ENCODE measurements at places on chromosomes 4 and X.

DNA sequence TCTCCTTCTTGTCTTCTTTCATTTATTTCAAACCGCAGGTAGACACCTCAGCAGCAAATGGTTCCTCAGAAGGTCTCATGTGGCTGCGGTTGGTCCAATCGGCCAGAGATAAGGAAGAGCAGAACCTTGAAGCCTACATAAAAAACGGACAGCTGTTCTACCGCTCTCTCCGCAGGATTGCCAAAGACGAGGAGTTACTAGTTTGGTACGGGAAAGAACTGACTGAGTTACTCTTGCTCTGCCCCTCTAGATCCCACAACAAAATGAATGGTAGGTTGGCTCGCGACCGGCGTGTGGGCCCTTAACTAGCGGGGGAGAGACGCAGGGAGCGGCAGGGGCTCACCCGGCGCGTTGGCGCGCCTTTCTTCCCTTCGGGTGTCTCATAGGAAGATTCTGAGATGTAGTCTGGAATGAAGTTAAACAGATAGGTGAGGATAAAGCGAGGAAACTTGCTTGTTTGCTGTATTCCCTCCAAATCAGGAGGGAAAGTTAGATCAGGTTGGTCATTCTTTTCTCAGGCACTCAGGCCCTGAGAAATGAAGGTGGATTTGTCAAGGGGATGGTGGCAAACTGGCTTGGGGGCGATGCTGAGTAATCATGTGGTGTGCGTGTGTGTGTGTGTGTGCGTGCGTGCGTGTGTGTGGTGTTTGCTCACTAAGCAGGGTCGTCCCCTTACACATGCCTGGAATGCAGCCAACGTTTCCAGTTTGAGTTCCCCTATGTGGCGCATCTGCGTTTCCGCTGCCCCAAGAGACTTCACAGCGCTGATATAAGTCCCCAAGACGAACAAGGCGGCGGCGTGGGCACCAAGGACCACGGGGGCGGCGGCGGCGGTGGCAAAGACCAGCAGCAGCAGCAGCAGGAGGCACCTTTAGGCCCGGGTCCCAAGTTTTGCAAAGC, 4.2 kb downstream of the PRDM8 start:
- DNase-seq, result peak; percentile 34

- no peak for DNase-seq
Observed at GRCh38 chr4:159101988-159102621, 774 bp upstream of the RAPGEF2 start.

GRCh38 chrX:39293203-39293602, 491.9 kb downstream of the MID1IP1 start:
- DNase-seq, result no peak

- no peak for DNase-seq
Observed at GRCh38 chr4:75343333-75343732, 170.9 kb downstream of the RCHY1 start.

DNA sequence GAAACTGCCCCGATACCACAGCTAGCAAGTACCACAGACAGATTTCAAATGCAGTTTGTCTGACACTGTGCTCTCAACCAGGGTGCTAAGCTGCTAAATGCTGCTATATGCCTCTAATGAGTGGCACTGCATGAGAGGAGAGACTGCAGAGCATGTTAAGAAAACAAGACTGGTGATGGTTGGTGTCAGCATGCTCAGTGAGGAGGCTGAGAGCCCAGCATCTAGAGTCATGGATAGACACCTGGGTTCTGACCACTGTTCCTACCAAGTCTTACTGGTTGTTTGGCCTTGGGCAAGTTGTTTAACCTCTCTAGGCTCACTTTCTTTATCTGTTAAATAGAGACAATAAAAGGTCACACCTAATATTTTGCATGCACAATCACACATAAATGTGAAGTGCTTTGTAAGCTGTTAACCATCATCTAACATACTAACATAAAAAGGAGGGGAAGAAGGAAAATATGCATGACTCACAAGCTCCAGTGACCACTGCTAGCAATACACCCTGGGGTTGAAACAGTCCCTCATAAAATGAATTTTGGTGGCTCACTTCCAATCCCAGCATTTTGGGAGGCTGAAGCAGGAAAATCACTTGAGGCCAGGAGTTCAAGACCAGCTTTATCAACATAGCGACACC, 20.7 kb downstream of the HHIP start:
- no peak for DNase-seq

- DNase-seq, result no peak
Observed at GRCh38 chrX:14056206-14056605, 26.5 kb upstream of the GEMIN8 start.

- DNase-seq, result no peak
Observed at GRCh38 chr4:182655340-182655739, 261.8 kb downstream of the DCTD start.

DNA sequence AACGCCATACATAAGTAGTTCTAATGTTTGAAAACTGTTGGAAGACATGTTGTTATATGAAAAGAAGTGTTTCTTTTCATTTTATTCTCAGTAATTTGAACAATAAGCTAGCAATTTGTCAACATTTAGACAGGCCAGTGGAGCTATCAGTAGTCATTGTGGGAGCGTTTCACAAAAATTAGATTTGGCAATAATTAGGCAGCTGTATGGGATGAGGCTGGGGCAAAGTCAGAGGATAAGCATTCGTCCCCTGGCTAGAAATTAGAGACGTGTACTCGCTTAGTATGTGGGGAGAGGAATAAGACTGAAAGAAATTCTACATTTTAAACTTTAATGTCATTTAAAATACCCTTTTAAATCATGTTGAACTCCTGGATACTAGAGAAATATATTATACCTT, 70.6 kb downstream of the TMEM144 start:
- no peak for DNase-seq

GRCh38 chr4:108168160-108168670, 517 bp downstream of the LEF1 start:
- no peak for DNase-seq

DNA sequence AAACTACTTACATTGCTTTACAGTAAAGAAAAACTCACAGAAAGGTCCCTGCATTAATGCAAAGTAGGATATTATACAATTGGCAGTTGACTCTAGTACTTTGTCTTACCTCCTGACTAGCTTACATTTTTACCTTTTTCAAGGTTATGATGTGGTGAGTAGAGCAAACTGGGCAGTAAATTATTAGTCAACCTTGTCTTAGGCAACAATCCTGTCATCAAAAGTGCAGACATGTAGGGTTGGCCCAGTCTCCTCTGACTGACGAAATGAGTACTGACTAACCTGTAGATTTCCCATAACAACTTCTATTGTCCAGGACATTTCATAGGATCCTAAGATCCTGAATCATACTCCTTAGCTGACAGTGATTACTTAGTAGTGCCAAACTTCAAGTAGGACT, 142.0 kb upstream of the NUDT6 start:
- DNase-seq, result no peak

DNA sequence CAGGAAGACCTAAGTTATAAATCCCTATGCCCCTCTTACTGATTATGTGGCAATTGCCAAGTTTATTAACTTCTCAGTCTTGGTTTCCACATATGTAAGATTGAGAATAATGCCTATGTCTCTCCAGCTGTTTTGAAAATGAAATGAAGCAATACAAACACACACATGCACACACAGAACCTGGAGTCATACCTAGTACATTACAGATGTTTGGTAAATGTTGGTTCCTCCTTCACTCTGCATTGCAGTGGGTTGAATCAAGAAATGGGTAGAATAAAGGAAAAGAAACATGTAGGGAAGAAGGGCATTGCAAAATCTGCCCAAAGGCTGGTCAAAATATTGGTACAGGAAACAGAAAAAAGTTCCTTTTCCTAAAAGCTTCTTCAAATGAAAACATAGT, 309.9 kb upstream of the EMCN start:
- no peak for DNase-seq

DNA sequence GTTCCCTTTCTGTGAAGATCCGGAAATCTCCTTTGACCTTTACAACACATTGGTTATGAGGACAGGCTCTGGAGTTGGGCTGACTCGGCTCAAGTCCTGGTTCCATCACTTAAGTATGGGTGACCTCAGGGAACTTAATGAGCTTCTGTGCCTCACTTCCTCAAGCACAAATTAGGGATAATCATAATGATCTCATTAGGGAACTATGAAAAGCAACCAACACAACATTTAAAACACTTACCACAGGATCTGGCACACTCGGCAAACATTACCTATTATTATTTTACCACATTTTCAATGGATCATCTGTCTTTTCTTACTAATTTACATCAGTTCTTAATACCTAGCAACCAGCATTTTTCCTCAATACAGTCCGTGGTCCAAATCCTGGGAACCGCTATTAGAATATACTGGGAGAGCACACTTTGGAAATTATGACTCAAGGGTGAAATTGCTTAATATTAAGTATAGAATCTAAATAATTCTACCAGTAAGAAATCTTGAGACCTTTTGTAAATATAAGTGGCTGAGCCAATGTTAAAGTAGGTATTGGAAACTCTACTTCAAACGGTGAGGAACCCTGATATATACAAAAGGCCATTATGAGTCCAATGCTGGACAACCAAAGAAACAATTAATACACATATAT, 19.6 kb downstream of the ADGRA3 start:
- DNase-seq, result no peak

DNA sequence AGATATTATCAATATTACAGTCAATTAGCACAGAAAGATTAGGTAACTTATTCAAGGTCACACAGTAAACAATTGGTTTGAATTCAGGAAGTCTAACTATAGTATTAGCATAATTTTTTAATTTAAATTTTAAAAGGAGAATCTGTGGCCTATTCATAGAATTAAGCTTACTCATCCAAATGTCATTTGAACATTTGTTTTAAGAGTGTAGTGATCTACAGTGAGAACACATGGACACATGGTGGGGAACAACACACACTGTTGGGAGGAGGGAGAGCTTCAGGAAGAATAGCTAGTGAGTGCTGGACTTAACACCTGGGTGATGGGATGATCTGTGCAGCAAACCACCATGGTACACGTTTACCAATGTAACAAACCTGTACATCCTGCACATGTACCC, 48.3 kb downstream of the MEPE start:
- no peak for DNase-seq

- no peak for DNase-seq
Observed at GRCh38 chrX:11334165-11334564, 41.0 kb downstream of the AMELX start.

DNA sequence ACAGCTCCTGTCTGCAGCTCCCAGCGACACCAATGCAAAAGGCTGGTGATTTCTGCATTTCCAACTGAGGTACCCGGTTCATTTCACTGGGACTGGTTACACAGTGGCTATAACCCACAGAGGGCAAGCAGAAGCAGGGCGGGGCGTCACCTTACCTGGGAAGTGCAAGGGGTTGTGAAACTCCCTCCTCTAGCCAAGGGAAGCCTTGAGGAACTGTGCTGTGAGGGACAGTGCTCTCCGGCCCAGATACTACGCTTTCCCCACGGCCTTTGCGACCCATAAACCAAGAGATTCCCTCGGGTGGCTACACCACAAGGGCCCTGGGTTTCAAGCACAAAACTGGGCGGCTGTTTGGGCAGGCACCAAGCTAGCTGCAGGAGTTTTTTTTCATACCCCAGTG, 218.9 kb downstream of the PPP3CA start:
- DNase-seq, result no peak

GRCh38 chr4:82774711-82775171, 23.9 kb downstream of the SCD5 start:
- DNase-seq, result no peak

GRCh38 chr4:155794589-155795236, 35.9 kb downstream of the GUCY1B1 start:
- DNase-seq, result no peak

DNA sequence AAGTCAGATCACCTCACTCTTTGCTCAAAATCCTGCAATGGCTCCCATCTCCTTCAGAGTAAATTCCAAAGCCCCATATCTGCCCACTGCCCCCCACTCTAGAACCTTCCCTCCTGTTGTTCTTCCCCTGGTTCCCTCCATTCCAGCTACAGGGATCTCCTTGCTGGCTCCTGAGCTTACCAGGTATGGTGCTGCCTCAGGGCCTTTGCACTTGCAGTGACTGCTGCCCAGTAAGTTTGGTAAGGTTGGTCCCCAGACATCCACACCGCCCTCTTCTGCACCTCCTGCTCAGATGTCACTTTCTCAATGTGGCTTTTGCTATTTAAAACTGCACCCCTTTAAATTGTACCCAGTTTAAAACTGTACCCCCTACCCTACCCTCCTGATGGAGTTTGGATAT, 7.8 kb upstream of the MAN2B2 start:
- no peak for DNase-seq

DNA sequence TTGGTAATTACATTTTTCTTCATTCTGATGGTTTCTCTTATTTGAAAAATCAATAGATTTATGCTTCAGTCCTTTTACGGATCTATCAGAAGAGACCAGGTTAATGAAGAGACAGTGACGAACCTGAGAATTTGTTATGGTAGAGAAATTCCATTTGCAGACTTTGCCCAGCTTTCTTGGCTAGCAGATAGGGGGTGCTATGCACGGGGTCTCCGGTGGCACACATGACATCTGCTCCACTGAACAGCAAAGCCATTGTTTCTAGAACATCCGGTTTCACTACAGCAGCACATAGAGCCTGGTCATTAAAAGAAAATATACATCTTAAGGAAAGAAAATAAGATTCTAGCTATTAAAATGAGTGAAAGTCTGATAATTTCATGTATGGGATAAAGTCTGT, 85.1 kb downstream of the ARAP2 start:
- no peak for DNase-seq

GRCh38 chr4:80101071-80101791, 28.2 kb upstream of the ANTXR2 start:
- DNase-seq, result no peak

DNA sequence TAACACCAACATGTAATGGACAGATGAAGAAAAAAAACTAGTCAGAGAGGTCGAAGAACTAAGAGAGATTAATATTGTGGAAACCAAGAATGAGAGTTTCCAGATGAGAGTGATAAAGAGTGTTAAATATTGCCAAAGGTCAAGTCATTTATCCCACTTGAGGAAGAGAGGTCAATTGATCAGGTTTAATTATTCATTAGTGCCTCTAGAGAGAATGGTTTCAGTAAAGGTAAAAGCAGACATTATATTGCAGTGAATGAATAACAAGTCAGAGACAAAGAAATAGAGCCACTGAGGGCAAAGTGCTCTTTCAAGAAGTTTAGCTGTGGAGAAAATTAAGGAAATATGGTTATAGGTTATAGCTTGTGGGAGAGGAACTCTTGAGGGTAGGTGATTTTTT, 263.1 kb downstream of the GUCY2F start:
- DNase-seq, result no peak

GRCh38 chr4:102219129-102219528, 126.2 kb downstream of the SLC39A8 start:
- no peak for DNase-seq

DNA sequence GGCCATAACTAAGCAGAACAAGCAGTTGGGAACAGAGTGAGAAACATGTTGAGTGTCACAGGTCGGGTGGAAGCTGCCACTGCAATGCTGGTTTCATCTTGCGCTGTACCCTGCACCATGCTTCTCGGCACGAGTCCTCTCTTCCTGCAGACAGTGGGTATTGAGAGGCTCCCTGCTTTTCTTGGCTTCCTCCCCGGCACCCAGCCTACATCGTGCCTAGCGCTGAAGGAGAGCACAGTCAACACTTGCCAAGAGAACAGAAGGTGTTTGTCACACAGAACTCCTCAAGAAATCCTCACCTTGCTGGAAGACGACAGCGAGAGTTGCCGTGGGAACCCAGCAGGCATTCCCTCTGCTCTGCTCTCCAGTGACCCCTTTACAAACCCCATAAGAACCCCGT, 53.6 kb downstream of the EVC2 start:
- no peak for DNase-seq

Data from stimulated activated CD8-positive, alpha-beta memory T cell treated with anti-CD3 and anti-CD28 coated beads, Interleukin-4, amount 100 ng/mL, for 1 hour (primary cell).